ENCODE measurements at places on chromosomes 12 and 14.

DNA sequence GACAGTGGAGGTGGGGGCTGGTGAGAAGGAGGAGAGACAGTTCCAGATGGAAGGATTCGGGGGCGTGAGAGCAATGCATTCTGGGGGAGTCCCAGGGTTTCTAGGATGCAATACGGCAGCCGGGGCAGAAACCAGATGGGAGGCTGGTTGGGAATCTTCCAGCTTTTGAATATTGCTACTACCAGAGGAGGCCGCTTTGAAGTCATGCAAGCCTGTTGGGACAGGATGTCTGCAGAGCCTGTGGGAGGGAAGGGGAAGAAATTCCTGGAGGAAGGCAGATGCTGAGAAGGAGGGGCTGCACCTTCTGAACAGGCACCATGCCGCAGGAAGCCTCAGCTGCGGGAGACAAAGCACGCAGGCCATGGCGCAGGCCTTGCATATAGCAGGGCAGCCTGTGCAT lies 105.4 kb downstream of the APAF1 start:
- no peak for DNase-seq

GRCh38 chr12:116441292-116441691 lies 117.9 kb upstream of the MAP1LC3B2 start:
- DNase-seq: no peak

- no peak for DNase-seq
These were observed 98.5 kb downstream of the FGD4 start for GRCh38 chr12:32497864-32498263.

DNA sequence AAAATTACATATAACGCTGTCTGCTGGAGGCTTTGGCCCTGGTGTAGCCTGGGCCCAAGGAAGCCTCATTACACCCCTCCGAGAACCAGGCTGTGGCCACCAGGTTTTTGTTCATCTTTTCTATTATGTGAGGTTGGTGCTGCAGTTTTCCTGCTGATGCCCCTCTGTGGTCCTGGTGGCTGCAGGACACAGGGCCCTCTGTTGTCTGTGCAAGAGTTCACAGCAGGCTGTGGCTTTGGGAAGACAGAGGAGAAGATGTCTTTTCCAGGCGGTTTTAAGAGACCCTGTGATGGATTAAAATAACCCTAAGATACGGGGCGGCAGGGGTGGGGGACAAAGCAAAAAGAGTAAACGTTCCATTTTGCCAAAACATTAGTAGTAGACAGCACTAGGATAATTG lies 121.5 kb downstream of the ADGRD1 start:
- DNase-seq: no peak

- no peak for DNase-seq
These were observed 47.4 kb upstream of the PARP11 start for GRCh38 chr12:3920351-3921150.
